ENCODE measurements at places on chromosomes 16 and 17.
A peak's percentile ranks its signal among the peaks of the same experiment; 100 is the strongest.

DNA sequence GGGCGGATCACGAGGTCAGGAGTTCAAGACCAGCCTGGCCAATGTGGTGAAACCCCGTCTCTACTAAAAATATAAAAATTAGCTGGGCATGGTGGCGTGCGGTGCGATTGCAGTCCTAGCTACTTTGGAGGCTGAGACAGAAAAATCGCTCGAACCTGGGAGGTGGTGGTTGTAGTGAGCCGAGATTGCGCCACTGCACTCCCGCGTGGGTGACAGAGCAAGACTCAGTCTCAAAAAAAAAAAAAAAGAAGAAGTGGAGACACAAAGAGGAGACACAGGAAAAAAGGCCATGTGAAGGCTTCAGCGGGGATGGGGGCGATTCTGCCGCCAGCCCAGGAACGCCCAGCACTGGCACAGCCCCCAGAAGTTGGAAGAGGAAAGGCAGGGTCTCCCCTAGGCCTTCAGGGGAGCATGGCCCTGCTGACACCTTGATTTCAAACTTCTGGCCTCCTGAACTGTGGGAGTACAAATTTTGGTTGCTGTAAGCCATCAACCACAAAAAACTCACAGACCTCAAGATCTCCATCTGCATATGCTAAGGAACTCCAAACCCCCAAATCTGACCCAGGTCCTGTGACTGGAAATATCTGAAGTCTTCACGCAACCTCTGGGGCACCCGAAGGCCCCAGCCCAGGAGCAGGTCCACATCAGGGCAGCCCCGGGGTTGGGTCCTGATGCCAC is 7.0 kb downstream of the SGSH start:
- DNase-seq, result no peak

DNA sequence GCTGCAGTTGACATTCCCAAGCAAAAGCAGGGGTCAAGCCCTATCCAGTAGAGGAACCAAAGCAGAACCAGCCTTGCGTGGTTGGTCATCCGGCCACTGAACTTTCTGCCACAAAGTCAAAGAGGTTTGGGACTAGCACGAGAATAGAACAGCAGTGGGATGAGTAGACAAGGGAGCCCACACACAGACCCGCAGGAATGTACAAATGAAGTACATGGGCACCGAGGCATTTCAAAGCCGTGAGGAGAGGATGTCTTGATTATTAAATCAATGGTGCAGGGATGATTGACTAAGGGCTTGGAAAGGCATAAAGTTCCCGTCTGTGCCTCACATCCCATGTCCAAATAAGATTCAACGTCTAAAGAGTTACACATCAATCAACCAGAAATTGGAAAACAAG is 81.8 kb upstream of the TBC1D3K start:
- DNase-seq, result no peak

- peak; percentile 75 for DNase-seq
Measured at GRCh38 chr17:7177191-7177953, 1.8 kb downstream of the ASGR1 start.

GRCh38 chr17:40086150-40087044 is 14.0 kb downstream of the NR1D1 start:
- DNase-seq, result peak; percentile 69

- no peak for DNase-seq
Measured at GRCh38 chr17:75525806-75526554, 483 bp downstream of the LLGL2 start.

DNA sequence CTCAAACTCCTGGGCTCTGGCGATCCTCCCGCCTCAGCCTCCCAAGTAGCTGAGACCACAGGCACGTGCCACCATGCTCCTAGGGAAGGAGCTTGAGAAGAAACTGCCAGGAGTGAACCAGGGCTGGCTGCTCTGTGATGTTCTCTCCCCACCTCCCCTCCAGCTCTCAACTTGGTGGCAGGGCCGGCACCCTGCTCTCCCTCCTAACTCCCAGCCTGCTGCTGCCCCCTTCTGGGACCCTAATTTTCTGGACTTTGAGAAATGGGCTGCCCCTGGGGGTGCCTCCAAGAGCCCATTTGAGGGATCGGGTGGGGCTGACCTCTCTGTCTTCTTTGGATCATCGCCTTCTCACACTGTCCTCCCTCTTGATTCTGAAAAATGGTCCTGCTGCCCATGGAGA is 14.9 kb upstream of the STAT3 start:
- DNase-seq, result peak; percentile 49

GRCh38 chr16:5790512-5790911 is 692.9 kb upstream of the EEF2KMT start:
- DNase-seq, result no peak

DNA sequence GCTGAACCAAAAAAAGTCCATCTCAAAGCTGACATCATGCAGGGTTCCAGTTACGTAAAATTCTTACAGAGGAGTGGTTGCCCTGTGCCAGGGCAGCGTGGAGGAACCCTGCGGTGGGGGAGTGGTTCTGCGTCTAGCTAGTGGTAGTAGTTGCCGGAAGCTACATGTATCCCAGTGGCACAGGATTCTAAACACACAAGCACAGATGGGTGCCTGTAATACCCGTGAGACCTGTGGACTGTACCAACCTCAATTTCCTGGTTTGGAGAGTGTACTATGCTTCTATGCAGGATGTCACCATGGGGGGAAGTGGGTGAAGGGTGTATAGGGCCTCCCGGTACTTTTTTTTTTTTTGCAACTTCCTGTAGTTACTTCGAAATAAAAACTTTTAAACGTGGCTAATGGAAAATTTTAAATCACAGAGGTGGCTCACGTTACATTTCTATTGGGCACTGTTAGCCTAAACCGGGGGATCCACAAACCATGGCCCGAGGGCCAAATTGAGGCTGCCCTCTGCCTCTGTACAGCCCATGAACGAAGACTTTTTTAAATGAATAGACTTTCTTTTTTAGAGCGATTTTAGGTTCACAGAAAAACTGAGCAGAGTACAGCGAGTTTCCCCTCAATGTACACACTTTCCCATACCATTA is 38.5 kb downstream of the TBC1D16 start:
- peak; percentile 93 for DNase-seq

GRCh38 chr16:14500791-14501190 is 129.3 kb downstream of the PARN start:
- DNase-seq, result no peak

DNA sequence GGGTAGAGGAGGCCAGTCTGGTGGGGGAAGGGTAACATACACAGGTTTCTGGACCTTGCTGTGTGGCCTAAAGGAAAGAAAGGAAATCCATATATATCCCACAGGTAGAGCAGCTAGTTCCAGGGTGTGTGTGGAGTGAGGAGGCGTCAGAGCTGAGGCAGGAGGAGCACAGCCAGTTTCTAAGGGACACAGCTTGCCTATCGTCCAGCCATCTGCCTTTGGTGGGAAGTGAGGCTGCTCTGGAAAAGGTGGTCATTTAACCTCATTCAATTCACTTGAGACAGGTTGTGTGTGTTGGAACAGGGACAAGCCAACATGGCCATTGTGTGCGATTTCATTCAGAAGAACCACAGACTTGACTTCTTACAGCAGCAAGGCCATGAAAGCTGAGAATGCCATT is 36.9 kb upstream of the ERN1 start:
- no peak for DNase-seq

GRCh38 chr17:2939714-2940351 is 123.6 kb downstream of the OR1D5 start:
- DNase-seq, result no peak

- DNase-seq, result no peak
Measured at GRCh38 chr17:81045590-81046095, 10.7 kb downstream of the BAIAP2 start.

DNA sequence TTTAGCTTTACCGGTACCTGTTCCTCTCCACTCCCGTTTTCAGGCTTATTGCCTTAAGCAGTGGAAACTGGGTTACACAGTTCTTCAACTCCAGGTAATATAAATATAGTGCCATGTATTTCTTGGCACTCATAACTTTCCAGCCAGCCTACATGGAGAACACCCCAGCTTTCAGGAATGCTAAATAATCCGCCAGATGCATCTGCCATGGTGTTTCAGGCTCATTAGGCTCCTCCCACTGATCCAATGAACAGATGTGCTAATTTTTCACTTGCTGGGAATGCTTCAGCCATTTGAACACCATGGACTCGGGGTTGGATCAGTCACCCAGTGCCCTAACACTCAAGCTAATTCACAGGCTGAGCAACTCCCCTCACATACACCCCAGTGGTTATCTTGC is 4.6 kb downstream of the ANKFN1 start:
- no peak for DNase-seq

DNA sequence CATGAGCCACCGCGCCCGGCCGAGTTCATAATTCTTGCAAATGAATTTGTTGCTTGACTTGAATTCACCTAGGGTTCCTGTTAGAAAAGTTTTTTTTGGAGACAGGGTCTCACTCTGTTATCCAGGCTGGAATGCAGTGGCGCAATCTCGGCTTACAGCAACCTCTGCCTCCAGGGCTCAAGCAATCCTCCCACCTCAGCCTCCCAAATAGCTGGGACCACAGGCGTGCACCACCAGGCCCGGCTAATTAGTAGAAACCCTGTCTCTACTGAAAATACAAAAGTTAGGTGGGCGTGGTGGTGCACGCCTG is 99.8 kb downstream of the MYH11 start:
- no peak for DNase-seq

DNA sequence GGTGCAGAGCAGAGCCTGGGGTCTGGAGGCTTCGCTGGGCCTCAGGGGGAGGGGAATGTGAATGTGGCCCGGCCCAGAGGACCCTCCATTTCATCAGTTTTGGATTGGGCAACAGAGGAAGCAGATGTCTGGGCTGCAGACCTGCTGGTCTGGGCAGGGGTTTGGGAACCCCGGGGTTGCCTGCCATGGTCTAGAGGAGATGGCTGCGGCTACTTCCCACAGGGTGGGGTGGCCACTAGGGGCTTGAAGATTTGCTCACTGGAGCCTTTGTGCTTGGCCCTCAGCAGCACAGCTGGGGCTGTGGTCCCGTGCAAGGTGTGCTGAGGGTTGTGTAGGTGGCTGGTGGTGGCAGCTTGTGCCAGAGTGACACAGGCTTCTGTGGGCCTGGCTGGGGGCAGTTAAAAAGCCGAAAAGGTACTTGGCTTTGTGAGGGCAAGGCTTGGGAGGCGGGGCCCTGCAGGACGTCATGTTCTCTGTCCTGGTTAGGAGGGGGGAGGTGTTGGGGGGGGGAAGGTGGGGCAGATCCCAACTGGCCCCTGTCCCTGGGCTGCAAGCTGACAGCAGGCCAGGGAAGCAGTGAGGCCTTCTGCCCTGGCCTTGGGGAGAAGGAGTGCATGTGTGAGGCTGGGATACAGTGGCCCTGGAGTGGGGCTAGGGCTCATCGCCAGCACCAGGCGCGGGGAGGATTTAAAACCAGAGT is 98.0 kb downstream of the KPNA2 start:
- DNase-seq, result no peak

DNA sequence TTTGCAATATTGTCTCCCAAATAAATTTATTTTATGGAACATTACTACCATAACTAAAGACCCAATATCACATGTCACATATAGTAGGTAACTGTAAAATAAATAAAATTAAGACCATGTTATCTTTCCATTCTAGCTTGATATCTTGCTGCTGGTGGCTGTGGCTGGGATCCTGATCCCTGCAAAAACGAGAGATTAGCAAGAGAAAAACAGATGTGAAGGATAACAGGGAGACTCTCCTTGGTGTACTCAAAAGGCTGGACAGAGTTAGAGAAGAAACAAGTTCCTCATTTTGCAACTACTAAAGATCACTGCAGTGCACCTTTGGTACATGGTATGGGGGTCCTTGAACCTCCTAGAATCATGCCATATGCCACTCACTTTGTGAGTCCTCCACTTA is 49.7 kb downstream of the ARHGAP27 start:
- no peak for DNase-seq

DNA sequence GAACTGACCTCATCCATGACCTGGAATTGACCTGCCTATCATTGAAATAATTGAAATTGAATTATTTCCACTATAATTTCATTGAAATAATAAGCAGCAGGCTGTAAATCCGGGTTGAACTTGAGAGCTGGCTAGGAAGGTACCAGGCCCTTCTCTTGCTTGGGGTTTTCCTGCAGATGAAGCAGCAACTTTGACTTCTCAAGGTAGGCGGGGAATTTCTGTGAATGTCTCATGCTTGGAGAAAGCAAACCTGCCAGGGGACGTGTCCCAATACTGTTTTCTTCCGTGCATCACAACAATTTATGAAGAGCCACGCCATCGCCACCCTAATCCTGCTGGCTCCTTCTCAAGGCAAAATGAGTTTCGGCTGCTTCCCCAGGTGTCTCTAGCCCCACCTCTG is 97.5 kb upstream of the XYLT1 start:
- DNase-seq, result no peak

GRCh38 chr16:3020604-3021448 is 658 bp downstream of the TNFRSF12A start:
- DNase-seq, result peak; percentile 73

- no peak for DNase-seq
Measured at GRCh38 chr17:61343576-61343975, 56.1 kb upstream of the TBX2 start.

GRCh38 chr17:27456681-27457359 is 572 bp downstream of the KSR1 start:
- DNase-seq, result peak; percentile 24

GRCh38 chr17:80929449-80929848 is 62.2 kb upstream of the CHMP6 start:
- no peak for DNase-seq

DNA sequence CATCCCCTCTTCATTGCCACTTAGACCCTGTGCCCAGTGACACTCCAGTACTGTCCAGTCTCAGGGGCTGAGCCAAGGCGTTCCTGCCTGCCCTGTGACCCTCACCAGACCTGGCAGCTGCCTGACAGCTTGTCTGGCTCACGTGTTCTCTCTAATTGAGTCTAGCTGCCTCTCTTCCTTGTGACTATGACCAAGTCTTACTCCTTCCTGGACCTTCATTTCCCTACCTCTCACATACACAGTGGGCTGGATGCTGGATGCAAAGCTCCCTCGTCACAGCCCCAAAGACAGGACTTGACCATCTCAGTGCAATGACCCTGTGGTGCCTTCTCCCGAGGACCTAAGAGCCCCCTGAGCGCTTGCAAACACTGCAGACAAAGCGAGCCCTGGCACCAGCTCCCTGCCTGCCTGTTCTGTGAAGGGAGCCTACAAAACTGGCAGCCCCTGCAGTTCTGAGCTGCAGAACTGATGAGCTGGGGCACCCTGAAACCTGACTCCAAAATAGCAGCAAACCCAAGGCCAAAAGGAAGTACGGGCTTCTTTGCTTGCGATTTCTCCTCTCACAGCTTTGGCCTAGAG is 1.7 kb downstream of the DEXI start:
- no peak for DNase-seq

DNA sequence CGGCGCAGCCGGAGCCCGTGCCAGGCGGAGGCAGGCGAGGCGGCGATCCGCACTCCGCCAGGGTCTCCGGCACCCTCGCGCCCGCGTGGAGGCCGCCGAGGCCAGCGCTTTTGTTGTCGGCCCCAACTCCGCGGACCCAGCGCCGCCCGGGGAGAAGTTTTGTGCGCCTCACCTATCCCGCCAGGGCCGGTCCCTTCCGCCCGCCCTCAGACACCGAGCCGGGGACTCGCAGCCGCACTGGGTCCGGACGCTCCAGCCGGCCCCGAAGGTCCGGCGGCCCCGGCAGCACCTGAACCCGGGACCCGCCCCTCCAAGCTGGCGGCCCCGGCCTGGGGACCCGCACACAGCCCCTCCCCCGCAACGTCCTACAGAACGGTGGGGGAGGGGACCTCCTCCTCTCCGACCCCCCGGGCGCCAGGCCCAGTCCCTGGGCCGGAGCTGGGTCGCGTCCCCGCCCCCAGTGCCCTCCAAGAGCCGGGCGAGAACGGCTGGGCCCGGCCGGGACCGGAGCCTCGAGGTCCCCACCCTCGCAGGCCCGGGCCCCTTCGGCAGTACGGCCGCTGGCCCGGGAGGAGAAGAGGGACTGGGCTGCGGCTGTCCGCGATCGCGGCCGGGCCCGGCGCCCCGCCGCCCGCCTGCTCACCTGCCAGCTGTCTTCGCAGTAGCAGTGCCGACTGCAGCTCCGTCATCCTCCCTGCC is 698 bp downstream of the UBE2G1 start:
- DNase-seq, result no peak

Data from CD4-positive, alpha-beta T cell treated with Interleukin-10 for 1 hour (primary cell).